ENCODE measurements at places on chromosomes 4 and X. TPM values are rescaled to one million over a fixed set of nuclear protein-coding genes. Genes with fewer than 3 reads are reported as not detected.

The DAPP1 gene
- not detected for total RNA-seq

The AWAT2 gene
- 0.51 TPM for total RNA-seq

The ARL9 gene
- under 0.01 TPM for total RNA-seq

The GC gene
- total RNA-seq, result not detected

The CPLX1 gene
- under 0.01 TPM for total RNA-seq

The XPNPEP2 gene
- not detected for total RNA-seq

The SRPK3 gene
- 0.13 TPM for total RNA-seq

The MTMR1 gene
- 12.8 TPM for total RNA-seq

The GYG2 gene
- total RNA-seq, result 1.0 TPM

DNA sequence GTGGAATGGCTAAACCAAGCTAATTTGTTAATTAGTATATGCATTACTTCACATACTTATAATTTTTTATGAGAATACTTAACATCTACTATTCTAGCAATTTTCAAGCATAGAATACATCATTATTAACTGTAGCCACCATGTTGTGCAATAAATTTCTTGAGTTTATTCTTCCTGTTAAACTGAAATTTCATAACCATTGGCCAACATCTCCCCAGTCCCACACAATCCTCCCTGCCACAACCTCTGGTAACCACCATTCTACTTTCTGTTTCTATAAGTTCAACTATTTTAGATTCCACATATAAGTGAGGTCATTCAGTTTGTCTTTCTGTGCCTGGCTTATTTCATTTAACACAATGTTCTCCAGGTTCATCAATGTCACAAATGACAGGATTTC is 208.5 kb downstream of the PPP4R3C start:
- no peak for DNase-seq

- DNase-seq, result no peak
Measured at GRCh38 chrX:110665223-110666002, 130.2 kb downstream of the CHRDL1 start.

DNA sequence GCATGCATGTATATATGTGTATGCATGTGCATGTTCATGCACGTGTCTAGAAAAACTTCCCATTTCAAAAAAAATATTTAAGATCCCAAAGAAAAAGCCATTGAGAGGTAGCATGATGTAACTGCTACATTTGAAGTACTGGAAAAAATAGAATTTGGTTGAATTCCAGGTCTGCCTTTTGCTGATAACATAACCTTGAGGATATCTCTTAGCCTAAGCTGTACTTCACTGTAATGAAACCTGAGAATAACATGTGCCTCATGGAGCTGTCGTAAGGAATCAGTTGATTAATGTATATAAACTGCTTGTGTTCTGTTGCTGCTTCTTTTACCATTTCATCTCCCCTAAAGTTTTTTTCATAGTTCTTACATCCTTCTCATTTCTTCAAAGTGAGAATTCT is 351.8 kb downstream of the GRIA2 start:
- no peak for DNase-seq

- peak; percentile 12 for DNase-seq
Measured at GRCh38 chrX:132612821-132613564, 124.2 kb upstream of the MBNL3 start.

GRCh38 chr4:104559502-104559901 is 64.8 kb upstream of the CXXC4 start:
- DNase-seq, result no peak

DNA sequence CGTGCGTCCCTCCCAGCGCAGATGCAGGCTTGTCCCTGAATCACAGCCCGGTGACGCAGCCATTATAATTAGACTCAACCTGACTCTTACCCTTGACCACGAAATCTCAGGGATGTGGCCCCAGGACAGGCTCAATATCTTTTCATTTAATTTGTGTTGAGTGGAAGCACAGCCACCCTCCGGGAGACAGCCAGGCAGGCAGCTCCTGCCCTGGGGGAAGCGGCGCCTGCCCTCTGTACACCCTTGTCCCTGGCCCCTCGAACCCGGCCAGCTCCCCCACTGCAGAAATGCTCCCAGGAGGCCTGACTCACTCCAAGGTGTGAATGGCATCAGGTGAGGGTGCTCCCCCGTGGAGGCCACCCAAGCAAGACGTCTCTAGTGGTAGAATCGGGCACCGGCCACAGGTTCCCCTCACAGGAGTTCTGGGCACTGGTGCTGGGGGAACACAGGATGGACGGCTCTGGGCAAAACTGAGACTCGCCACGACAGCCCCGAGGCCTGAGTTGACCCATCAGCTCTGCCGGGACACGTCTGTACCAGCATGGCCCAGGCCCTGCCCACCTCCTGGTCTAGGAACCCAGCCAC is 2.7 kb downstream of the CPLX1 start:
- no peak for DNase-seq

DNA sequence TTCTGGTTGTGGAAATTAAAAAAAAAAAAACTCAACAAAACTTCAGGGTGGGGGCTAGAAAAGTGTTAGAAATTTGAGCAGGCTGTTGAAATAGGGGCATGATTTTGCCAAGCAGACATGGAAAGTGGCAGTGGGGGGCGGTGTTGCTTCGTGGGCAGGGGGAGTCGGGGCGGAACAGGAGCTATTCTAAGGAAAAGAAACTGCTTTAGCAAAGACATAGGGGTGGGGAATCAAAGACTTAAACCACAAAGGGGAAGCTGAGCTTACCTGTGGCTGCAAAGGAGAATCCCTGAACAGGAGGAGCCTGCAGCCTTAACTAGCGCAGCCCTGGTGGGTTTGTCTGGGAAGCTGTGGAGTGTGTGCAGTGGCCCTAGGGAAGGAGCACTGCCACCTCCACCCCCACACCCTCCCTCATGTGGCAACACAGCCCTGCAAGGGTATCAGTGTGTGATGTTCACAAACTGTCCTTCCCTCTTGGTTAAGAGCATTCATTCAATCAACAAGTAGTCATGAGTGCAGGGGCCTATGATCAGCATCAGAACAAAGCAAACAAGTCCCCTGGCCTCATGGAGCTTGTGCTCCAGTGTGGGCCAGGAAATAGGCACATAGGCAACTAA is 20.5 kb downstream of the SEL1L3 start:
- no peak for DNase-seq

DNA sequence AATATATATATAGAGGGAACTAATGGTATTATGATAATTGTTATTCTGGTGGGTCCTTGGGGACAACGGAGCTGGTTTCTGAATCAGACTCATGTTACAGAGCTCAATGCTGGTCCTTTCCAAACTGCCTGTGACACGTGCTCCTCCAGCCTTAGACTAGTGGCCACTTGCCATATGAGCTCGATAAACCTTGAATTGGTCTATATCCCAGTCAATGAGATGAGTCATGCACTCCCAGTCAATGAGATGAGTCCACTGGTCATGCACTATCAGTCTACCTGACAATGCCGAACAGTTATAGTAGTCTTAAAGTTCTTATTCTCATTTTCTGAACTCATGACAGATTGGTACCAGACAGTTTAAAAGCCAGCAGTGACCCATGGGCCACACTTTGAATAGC is 325.2 kb downstream of the LDB2 start:
- DNase-seq, result no peak

- no peak for DNase-seq
Measured at GRCh38 chrX:48703228-48703627, 6.7 kb downstream of the SUV39H1 start.

Data from dermis microvascular lymphatic vessel endothelial cell (primary cell).